ENCODE measurements at places on chromosomes 4 and X.

DNA sequence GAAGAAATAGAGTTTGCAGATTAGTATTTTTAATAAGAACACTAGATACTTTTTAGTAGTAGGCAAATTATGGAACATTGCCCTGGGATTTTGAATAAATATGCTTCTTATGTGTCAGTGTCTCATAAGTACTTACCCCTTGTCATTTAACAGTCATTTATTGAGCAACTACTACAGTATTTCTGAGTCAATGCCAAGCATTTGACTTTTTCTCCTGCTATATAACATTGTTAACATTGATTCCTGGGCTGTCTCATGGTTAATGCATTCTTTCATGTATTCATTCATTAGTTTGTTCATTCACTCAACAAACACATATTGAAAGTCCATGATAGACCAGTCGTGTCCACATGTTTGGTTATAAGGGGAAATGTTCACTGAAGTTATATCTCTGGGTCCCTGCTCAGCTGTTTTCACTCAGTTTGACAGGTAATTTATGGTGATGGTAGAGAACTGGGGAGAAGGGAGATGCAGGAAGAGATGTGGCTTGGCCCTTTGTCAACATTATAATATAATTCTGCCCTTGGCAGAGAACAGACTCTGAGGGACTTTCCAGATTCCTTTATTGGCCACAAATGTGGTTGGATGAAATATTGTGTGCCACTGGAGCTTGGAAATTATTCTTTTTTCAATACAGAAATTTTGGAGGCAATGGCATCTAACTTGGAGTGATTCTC lies 49.8 kb downstream of the OSTC start:
- DNase-seq, result peak; percentile 28

GRCh38 chrX:45400027-45400779 lies 199.5 kb upstream of the DIPK2B start:
- DNase-seq, result peak; percentile 61

- no peak for DNase-seq
Observed at GRCh38 chrX:130212371-130212770, 40.6 kb downstream of the RAB33A start.

- DNase-seq, result peak; percentile 90
Observed at GRCh38 chr4:95129821-95130311, 372.1 kb downstream of the BMPR1B start.

DNA sequence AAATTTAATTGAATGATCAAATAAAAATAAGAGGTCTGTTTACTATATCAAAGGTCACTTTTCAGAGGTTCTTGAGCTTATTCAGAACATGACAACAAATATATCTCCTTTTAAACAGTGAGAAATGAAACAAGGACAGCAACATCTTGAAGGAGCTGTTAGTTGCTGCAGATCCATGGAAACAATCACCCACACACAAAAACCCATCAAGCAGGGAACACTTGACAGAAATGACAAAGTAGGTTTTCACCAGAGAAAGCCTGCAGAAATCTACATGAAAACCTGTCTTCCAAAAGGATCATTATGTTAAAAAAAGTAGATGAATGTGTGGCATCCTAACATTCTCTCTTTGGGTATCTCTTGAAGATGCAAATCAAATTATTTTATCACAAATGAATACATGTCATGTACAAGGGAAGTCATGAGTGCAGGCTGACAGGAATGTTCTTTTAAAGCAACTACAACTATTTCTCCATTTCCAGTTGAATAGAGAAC lies 203.0 kb downstream of the GRIA2 start:
- DNase-seq, result no peak

- DNase-seq, result peak; percentile 1
Observed at GRCh38 chrX:114970806-114971205, 46.6 kb downstream of the IL13RA2 start.

DNA sequence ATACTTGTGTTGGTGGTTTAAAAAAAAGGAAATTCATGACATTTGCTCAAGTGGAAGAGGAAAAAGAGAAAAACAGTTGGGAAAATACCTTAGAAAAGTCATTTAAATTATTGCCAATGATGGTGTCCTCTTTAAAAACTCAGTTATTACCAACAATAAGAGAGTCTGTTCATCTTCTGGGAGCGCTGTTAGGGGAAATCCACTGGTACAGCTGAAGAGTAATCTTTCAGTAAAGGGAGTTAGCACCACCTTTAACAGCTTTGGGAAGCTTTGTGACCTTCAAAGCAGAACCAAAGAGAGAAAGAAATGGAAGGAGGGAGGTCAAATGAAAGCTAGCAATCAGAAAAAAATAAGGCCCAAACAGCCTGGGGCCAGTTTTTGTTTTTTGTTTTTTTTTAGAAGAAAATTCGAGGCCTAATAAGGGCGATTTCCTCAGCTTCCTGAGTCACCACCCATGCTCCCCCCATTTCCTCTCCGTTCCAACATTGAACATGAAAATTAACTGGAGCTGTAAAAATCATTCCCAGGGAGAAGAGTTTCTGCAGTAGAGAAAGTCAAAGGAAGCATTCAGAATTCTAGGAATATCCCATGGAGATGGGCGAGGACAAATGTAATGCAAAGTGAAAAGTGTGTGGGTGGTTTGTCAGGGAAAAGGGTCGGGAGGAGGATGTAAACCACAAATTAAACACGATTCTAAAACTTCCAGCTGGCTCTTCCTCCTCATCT lies 115.1 kb downstream of the SH3KBP1 start:
- DNase-seq, result peak; percentile 36

Measured in fibroblast of gingiva (primary cell).